ENCODE measurements at places on chromosomes 2 and 18.

DNA sequence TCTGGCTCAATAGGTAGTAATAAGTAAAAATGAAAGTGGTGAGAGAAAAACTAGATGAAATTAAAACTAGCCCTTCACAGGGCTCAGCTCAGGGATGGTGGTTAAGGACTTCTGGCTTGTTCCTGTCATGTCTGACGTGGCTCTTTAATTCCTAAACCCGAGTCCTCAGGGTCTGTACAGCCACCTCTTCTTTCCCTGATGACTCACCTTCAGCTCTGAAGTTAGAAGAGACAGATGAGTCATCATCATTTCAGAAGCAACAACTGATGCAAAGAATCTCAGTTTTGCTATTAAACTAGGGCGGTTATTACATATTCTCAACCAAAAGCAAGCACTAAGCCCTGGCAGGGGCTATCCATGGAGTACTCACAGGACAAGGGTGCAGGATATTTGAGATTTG lies 24.0 kb upstream of the ITGB6 start:
- no peak for DNase-seq

DNA sequence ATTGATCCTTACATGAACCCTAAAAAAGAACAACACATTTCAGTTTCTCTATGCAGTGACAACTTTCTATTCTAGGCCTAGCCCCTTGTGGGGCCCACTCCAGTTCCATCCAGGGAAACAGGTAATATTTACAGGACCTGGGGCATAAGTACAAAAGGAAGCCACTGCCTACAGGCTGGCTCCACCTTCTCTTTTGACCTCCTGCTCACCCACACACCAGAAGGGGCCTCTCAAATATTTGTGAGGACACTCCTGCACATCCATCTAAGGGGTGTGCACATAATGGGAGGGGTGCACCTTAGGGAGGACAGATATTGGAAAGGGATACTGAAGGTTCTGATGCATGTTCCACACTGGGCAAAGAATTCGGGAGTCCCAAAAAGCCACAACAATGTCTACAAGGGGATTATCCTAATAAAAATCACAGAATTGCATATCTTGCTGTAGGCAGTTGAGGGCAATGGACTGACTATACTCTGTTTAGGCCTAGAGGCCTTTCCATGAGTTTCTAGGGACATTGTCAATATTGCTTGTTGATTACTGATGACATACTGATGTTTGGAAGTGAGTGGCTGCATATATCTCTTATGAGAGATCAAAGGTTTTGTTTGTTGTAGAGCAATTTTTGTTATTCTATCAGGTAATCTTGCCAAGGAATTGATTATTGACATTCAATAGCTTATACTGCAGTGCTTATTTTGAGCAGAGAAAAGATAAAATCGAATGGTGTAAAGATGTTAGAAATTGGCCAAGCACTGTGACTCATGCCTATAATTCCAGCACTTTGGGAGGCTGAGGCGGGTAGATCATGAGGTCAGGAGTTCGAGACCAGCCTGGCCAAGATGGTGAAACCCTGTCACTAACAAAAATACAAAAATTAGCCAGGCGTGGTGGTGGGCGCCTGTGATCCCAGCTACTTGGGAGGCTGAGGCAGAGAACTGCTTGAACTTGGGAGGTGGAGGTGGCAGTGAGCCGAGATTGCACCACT lies 23.8 kb upstream of the HNRNPA3 start:
- DNase-seq = no peak

DNA sequence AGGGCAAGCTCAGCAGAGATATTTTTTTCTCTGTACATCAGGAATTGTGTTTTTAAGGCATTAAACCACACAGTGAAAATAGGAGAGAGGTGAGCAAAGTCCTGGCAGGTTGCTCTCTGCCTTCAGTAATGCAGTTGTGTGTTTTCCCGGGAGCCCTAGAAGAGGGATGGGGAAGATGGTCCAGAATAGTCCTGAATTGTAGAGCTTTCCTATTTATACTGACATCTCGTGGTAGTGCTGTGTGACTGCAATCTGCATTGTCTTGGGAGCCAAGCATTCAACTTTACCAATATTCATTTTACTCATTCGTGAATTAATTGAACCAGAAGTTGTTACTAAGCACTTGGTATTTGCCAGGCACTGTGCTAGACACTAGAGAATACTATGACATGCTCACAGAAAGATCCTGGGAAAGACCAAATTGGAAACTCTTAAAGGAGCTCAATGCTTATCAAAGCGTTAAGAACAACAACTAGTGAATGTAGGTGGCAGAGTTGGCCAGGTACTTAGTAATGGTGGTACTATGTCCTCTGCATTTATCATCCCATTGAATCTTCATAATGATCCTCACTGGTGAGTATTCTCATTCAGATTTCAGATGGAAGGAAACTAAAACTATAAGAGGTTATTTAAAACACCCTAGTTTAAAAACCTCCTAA lies 214.6 kb downstream of the TRIB2 start:
- no peak for DNase-seq

DNA sequence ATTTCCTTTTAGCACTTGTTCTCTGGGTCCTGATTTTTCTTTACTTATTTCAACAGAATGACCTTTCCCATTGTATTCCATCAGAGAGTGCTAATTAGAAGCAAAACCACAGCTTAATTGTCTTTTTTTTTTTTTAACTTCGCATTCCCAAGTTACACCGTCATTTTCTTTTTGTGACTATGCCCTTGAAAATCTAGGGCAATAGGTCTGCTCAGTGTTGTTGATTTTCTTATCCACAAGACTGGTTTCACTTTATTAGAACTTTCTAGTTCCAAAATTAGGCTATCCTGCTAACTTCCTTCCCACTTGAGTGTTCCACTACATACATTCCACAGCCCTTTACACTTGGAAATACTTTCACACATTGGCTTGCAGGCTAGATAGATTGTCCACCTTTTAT lies 18.7 kb upstream of the ADAM17 start:
- DNase-seq = no peak

GRCh38 chr2:180604077-180604476 lies 376.3 kb upstream of the UBE2E3 start:
- no peak for DNase-seq

GRCh38 chr2:110745048-110745447 lies 12.7 kb downstream of the ACOXL start:
- DNase-seq = no peak

- DNase-seq = no peak
Measured at GRCh38 chr2:156124458-156124857, 208.1 kb downstream of the NR4A2 start.

DNA sequence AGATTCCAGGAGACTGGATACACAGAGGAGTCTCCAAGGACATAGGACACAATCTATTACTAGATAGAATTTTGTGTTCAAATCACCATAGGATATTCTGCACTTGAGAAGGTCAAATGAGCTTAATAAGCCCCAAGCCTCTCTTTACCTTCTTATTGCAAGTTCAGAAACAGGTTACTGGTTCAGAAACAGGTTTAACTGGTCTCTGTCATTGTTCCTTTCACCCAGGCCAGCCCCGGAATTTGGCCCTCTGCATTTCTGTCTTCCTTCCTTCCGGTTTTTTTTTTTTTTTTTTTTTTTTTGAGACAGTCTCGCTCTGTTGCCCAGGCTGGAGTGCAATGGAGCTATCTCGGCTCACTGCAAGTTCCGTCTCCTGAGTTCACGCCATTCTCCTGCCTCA lies 700.2 kb downstream of the EPHA4 start:
- no peak for DNase-seq

DNA sequence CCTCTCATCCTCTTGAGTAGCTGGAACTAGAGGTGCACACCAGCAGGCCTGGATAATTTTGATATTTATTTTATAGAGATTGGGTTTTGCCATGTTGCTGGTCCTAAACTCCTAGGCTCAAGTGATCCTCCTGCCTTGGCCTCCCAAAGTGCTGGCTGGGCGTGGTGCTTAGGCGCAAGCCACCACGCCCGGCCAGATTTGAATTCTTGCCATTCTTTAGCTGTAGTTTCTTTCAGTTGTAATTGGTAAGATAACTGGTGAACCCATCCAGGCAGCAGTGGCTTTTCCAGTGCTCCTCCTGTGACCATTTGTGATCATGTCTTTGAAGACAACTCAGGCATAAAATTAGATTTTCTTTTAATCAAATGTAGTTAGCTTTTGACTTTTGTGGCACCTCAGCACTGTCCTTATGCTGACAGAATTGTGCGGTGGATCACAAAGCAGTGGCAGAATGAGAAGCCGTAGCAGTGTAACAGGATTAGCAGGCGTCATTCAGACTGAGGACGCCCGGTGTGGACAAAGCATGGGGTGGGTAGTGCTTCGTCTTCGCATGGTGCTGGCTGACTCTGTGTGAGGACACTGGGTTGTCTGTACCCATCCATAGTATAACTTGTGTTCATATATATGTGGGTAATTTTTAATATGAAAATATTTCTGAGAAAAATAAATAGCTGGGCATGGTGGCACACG lies 30.0 kb upstream of the TOGARAM2 start:
- DNase-seq = no peak

- no peak for DNase-seq
Measured at GRCh38 chr2:44529448-44529847, 167.7 kb downstream of the CAMKMT start.

Measured in stimulated activated CD8-positive, alpha-beta memory T cell treated with anti-CD3 and anti-CD28 coated beads, Interleukin-7, amount 100 ng/mL, for 24 hours (primary cell).